ENCODE measurements at places on chromosomes 6 and 20.

DNA sequence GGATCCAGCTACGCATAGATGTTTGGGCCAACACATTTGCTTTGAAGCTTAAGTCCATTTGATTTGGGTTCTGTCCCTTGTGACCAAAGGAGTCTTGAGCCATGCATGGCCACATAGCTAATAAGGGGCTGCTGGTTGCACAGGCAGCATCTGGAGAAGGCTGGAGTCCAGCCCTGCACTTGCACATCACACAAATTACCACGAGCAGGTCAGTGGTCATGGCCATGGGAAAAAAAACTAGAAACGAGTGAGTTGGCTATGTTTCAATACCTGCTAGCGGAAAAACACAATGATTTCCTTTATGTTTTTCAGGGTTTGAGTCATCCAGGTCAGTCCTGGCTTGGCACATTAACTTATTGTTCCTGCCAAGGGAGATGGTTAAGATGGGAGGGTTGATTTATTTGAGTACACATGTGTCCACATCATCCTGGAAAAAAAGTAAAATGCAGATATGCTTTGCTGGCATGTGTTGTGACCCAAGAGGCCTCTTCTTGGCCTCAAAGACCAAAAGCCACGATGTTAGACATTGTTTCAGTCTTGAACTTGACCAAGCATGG is 5.6 kb upstream of the STX16 start:
- no peak for DNase-seq

- DNase-seq: no peak
Observed at GRCh38 chr6:150410906-150411305, 42.1 kb downstream of the IYD start.

DNA sequence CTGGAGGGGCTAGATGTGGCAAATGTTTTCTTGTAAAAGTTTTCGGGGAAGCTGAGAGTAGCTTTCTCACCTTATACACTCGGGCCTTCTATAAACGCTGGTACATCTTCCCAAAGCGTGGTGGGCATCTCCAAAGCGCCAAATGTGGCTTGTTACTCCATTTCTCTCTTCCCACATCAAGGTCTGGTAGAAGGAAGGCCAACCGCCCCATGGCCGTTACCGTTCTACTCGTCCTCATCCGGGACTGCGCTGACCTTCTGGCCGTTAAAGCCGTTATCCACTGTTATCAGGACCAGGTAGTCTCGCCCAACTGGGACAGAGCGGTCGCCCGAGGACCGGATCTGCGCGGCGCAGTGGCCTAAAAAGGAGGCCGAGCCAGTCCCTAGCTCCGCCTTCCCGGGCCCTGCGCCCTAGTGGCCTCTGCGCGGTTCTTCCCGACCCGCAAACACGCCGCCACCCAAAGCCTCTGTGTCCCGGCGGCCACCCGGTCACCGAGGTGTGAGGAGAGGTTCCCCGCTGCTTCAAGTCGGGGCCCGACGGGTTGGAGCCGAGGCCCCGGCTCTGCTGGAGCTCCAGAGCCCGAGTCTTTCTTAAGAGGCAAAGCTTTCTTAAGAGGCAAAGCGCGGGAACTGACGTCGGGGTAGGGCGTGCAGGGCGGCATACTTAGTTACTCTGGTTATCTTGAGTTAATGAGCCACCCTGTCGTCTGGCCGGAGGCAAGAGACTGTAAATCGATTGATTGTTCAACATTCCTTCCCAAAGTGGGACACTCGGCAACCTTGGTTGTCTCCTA is 90.5 kb downstream of the GPX5 start:
- no peak for DNase-seq

GRCh38 chr20:1456300-1456699 is 10.3 kb downstream of the NSFL1C start:
- DNase-seq: no peak

DNA sequence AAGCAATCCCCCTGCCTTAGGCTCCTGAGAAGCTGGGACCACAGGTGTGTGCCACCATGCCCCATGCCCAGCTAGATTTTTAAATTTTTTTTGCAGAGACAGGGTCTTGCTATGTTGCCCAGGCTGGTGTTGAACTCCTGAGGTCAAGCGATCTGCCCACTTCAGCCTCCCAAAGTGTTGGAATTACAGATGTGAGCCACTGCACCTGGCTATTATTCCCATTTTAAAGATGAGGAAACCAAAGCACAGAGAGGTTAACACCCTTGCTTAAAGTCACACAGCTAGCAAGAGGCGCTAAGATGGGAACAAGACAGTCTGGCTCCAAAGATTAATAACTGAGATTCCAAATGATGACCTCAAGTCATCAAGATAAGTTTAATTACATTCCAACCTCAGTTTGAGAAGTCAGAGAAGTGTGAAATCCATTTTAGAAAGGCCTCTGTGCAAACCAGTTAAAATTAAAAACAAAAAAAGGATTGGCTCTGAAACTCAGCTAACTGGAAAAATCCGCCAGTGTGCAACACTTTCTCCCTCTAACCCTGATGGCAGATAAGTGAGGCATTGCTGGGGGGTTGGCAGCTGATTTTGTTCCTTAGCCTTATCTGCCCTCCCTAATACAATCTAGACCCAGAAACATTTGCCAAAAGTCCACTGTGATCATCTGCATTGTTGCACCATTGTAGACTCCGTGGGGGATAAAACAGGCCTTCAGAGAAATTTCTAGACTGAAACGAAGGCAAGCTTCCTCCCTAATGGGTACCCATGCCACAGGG is 55.5 kb downstream of the CPNE5 start:
- DNase-seq: no peak

DNA sequence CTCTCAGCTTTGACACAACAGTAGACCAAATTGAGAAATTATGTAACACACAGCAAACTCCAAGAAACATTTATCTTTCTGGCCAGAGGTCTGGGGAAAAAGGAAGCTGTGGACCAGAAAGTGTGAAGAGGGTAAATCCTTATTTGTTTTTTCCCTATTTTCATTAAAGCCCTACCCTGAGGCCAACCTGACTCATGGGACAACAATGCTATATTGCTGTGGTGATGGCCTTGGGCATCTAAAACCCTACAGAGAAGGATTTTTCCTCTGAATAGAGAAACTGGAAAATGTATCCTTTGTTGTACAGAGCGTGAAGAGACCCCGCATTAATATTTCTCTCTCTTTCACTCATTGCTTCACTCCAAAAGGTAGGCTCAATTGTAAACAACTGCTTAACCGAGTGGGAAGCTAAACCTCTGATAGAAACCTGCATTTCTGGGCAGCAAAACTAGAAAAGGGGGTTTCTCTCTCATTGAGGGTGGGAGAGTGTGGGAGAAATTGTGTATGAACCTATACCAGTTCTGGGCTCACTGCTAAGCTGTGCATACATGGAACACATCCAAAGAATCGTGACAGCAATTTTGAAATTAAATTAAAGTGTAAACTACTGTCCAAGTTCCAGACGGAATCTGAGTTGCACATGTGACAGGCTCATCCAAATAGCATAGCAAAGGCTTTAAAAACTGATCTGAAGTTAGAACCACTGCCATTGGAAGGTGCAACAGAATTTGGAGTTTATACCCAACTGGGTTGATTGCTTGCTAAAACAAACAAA is 175.5 kb downstream of the CLVS2 start:
- DNase-seq: no peak

DNA sequence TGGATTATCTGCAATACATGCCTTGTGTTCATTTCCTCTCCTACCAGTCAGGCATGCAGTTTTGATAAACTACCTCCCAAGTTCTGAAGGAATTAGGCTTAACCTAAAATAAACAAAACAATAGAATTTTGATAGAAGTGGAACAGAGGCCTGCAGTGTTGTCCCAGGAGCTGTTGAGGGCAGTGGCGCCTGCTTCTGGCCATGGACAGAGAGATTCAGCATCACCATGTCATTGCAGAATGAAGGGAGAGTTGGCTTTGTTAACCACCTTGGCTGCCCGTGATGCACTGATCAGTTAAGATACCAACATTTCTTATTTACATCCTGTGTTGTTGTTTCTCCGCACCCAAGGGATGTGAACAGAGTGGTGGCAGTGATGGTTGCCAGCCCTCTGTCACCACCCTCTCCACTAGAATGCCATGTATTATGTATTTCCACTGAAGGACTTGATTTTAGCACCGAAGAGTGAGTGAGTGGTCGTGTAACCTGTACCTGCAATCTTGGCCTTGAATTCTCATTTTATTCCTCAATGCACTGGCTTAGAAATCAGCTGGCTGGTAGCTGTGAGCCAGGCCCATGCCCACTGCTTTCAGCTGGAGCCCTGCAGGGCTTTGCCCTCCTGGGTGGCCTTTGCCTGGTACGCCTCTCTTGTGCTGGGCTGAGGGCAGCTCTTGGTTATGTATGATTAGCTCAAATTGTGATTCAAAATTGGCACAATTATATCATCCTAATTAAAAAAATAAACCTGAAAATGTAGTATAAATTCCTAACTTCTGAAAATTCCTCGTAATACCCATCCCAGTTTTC is 56.5 kb downstream of the SHLD1 start:
- DNase-seq: no peak

DNA sequence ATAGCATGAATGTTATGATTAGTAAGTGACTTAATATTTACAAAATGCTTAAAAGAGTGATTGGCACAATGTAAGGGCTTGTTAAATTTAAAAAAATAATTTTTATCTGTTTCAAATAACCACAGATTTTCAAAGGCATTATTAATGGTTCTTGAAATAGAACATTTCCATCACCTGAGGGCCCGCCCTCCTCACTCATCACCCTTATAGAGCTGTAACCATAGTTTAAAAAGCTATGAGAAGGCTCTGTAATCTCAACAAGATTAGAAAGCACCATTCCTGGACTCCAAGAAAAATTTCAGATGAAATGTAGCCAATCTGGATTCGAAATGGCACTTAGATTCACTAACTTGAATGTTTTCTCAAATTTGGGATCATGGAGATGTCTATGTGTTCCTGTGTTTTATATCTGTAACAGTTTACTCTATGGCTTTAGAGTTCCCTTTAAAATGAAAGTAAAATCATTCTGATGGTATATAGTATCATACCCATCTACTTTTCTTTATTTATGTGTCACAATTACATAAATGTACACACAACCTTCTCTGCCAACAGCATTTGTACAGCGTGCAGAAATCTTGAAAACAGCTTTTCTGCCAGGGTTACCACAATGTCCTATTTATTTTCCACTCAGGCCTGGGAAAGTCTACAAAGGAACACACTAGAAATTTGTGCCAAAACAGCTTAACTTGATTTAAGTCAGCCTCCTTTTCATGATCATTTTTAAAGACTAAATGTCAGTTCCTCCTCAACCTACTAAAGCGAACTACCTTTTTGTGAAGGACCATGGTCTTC is 207.7 kb downstream of the TBX18 start:
- DNase-seq: no peak

GRCh38 chr6:1047981-1048541 is 263.8 kb upstream of the FOXQ1 start:
- DNase-seq: no peak

- no peak for DNase-seq
Observed at GRCh38 chr6:139801571-139802321, 427.3 kb upstream of the CITED2 start.

DNA sequence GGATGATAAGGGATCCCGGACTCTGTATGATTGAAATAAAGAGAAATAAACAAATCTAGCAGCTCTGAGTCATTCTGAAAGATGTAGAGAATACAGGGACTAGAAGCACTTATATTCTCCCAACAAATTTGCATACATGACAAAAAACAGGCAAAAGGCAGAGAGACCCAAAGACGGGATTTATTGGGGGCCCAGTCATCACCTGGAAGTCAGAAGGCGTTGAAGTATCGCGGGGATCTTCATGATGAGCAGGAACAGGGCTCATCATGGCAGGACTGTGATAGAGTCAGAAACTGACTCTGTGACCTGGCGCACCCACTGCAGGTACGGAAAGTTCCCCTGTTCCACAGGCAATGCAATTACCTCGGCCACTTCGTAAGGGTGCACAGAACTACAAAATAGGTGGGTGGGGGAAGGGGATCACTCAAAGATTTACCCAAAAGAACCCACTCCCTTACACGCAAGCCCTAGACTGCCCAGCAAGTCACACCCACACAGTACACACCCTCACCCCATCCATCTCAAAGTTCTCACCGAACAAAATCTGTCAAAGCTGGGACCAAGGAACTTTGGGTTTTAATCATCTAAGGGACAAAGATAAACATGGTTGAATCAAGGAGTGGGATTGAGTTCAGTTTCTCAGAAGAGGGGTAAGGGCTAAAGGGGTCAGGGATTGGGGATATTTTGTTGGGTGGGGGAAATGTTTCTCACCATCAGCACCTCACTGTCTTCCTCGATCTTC is 1.4 kb downstream of the CUTA start:
- DNase-seq: peak; percentile 41

GRCh38 chr6:89566008-89566800 is 72.3 kb downstream of the LYRM2 start:
- no peak for DNase-seq

DNA sequence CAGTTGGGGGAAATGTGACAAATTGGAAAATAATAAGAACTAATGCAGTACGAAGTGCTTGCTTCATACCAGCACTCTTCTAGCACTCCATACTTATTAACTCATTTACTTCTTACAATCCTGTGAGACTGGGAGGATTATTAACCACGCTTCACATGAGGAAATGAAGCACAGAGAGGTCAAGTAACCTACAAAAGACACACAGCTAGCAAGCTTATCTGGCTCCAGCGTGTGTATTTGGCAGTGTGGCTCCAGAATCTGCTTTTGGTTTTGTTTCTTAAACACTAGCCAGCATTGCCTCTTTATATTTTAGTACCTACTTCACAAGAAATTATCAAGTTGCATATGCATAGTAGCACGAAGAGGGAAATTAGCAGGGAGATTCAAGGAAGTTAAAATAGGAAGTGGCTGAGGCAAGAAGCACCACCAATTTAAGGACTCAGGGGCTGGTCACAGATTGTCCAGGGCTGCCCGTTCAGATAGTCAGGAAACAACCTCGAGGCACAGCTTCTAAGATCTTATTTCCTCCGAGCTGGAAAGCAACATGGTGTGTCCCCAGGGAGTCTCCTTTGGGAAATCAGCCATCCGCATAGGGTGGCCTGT is 302.7 kb upstream of the PRDM1 start:
- DNase-seq: no peak

DNA sequence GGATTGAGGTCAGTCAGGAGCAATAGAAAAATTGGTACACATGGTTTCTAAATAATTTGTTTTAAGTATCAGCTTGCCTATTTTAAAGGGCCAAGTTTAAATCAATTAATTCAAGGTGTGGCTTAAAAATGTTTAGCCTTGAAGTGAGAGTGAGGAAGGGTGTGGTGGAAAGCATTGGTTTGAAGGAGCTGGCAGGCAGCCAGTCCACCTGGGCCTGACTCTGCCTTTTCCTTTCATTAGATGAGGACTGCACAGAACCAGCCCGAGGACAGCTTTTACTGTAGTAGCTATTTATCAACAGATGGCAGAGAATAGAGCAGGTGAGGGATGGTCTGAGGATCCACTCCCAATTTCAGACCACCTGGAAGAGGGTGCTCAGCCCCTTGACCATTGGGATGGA is 42.4 kb downstream of the DHX35 start:
- DNase-seq: no peak

- no peak for DNase-seq
Observed at GRCh38 chr6:142339113-142339512, 37.3 kb downstream of the ADGRG6 start.
